ENCODE measurements at places on chromosomes 2 and 18.
A peak's percentile ranks its signal among the peaks of the same experiment; 100 is the strongest.

- no peak for DNase-seq
These were observed 223.2 kb downstream of the PMAIP1 start for GRCh38 chr18:60123031-60123430.

DNA sequence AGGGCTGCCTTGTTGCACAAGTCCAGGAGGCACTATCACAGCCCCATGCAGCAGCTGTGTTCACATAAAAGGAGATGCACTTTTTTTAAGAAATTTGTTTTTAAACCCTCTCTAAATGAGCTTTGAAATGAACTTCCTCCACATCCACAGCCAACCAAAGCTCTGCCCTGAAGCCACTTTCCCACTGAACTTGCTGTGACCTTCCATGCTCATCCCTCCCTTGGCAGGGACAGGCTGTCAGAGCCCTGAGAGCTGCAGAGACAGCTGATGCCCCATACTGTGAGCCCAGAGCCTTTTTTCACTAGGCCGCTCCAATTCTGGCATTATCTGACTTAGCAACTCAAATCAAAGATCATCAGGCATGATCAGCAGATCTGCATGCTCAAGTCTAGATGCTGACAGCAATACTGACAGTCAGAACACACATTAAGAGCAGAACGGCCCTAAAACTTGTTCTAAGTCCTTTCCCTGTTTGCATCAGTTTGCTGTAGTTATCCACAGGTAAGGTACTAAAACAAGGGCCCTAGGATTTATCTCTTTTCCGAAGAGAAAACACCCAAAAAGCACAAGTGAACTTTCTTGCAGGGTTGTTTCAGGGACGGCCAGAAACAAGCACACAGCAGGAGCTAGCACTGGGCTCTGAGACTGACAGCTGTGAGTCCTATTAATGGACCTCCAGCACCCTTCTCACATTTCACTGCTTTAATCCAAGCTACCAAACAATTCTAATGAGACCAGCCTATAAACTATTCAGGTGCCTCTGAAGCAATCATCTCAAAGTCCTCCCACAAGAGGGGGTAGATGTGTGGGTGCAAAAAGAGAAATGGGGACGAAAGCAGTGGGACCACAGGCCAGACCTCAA lies 34.9 kb downstream of the RNU4ATAC start:
- no peak for DNase-seq

- no peak for DNase-seq
These were observed 7.0 kb downstream of the AFF3 start for GRCh38 chr2:100135415-100135814.

GRCh38 chr18:58570360-58571064 lies 58.4 kb downstream of the ALPK2 start:
- DNase-seq: no peak

DNA sequence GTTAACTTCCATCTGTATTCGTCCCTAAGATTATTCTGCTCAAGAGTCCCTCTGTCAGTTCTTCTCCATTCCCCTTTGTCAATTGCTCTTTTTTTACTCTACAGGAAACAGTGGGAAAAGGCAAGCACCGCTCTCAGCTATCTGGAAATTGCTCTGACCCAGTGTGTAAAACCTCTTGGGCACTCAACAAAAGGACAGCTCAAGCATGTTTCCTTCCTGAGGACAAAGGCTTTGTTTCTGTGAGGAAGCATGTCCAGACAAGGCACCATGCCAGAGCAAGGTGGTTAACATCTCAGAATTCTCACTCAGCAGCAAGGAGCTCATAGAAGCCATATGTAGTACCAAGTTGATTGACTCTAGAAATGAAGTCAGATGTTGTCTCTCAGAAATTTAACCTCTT lies 735.6 kb downstream of the TSN start:
- DNase-seq: no peak

DNA sequence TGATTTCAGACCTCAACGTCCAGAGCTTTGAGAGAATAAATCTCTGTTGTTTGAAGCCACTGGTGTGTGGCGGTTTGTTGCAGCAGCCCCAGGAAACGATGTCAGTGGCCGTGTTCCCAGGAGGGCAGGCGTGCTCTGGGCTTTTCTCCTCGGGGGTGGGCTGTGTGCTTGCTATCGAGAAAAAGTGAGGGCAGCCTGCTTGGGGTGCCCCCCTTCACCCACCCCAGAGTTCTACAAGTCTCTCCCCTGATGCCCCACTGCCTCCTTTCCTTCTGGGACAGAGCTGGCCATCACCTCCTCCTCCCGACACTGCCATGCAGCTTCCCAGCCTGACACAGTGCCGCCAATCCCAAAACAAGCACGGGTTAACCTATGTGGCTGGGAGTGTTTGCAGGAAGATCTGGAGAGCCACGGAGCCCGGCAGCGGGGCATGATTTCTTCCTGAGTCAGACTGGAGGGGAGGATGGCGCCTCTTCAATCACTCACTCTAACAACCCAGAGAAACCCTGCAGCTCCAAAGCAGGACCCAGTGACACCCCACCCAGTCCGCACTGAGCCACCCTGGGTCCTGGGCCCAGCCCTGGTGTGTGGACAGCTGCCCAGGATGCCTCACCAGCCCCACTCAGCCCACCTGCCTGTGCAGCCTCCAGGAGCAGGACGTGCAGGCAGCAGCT lies 213.7 kb upstream of the RAB6C start:
- DNase-seq: no peak

DNA sequence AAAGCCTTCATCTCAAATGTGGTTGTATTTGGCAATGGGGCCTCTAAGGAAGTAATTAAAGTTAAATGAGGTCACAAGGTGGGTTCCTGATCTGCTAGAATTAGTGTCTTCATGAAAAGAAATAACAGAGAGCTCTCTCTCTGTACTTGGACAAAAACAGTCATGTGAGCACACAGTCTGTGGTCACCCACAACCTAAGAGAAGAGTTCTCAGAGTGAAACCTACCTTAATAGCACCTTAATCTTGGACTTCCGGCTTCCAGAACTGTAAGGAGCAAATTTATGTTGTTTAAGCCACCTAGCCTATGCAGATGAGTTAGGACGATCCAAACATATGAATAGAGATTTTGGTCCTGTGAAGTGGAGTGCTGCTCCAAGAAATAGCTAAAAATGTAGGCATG lies 758.9 kb downstream of the LRRTM4 start:
- DNase-seq: no peak

GRCh38 chr2:254241-254640 lies 9.6 kb downstream of the SH3YL1 start:
- DNase-seq: no peak

- DNase-seq: no peak
These were observed 112.2 kb upstream of the MEIS1 start for GRCh38 chr2:66322506-66323260.

DNA sequence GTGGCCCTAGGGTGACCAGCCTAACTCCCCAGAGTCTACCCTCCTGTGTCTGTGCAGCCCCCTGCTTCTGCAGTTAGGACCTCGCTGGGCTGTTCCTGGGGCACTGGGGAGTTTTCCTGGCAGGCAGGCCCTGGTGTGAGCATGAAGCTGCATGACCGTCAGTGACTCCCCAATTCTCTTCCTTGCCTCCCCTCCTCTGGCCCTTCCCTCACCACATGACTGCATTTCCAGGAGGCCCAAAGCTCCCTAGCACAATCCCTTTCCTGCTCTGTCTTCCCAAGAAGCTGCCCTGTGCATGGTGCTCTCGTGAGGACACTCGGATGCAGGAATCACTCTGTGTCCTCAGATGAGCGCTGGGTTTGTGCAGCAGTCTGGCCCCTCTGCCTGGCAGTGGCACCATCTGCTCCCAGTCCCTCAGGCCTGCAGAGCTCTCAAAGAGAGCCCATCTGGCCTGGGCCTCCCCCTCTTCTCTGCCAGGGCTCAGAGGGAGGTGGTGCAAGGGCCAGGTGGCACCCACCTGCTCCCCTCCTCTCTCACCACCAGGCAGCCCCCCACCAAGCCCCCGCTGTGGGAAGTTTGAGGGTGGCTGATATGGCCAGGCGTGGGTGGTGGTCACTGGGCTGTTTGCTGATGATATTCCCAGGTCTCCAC lies 125.6 kb upstream of the HS6ST1 start:
- DNase-seq: no peak

GRCh38 chr2:168220965-168221819 lies 26.2 kb downstream of the STK39 start:
- no peak for DNase-seq

DNA sequence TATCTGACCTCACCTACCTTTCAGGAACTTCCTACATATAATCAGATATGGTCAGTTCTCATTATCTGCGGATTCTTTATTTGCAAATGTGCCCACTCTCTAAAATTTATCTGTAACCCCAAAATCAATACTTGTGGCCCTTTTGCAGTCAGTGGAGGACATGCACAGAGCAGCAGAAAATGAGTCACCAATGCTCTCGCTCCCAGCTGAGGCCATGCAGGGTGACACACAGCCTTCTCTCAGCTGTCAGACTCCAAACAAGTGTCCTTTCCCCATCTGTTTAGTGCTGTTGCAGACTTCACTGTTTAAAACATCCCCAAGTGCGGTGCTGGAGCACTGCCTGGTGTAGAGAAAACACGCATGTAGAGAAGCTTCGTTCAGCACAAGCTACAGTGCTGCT lies 171.9 kb upstream of the SALL3 start:
- no peak for DNase-seq

GRCh38 chr18:37584952-37585695 lies 19.5 kb upstream of the CELF4 start:
- DNase-seq: peak; percentile 64

DNA sequence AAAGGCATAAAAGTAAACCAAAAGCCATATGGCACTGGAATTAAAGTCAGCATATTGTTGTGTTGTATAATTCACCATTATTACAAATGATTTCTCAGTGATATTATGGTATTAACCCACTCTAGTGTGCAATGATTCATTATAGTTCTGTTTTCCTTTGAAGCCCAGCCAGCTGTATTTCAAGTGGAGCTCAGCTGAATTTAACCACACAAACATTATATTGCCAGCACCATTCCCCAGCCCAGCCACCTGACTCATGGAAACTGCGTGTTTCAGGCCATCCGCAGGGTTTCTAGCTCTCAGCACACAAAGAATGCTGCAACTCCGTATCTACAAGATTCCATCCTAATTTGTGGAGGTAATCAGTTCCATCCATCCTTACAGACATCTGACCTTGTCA lies 166.8 kb upstream of the CHAC2 start:
- no peak for DNase-seq

DNA sequence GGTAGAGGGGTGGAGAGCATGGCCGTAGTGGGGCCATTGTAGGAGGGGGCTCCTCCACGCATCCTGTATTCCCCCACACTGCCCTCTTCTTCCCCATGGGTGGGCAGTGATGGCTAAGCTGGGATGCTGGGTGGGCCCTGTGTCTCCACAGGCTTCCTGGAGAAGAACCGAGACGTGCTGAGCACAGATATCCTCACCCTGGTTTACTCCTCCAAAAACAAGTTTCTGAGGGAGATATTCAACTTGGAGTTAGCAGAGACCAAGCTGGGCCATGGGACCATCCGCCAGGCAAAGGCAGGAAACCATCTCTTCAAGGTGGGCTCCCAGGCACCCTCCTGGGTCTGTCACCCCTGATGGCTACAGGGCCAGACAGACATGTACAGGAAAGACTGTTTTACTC lies 52.8 kb downstream of the MYO7B start:
- DNase-seq: no peak

DNA sequence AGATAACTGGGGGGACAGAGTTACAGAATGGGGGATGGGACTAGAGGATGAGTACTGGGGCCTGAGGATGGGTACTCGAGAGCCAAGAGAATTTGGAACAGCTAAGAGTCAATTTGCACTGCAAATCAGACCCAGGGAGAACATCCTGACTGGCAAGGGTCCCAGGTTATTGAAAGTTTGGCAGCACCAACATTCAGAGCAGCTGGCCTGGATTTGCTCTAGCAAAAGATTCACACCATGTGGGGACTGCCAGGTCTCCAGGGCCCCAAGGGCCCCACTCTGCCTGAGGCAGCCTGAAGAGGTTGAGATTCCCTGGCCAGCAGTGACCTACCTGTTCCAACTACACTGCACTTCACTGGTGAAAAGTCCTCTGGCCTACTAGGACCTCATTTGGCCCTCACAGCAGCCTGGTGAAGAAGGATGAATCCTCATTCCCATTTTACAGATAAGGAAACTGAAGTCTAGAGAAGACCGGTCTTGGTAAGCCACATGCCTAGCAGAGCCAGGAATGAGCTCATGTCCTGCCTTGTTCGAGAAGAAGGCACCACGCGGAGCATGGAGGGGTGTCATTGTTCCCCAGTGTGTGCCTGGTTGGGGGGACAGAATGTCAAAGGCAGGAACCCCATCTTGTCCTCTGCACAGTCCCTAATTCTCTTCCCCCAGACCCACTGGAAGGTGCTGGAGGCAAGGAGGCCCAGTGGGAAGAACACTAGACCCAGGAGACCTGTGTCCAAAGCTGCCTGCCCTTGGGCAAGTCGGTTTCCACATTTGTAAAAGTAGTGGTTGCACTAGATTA lies 258.6 kb downstream of the TNS1 start:
- no peak for DNase-seq

DNA sequence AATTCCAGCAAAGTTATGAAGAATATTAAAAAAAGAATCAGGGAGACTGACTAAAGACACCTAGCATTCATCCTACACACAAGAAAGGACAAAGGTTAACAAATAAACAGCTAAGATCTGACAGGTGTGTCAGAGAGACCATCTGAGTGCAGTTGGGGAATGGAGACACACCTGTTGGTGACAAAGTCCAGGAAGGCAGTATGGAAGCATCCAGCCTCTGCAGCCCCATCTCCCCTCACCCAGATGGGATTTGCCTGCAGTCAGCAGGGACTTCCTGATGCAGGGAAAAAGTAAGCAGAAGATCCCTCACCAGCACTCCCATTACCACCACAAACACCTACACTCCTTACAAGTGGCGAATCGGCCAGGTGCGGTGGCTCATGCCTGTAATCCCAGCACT lies 37.9 kb downstream of the USP34 start:
- no peak for DNase-seq

GRCh38 chr2:232229911-232230310 lies 148.6 kb upstream of the ALPP start:
- DNase-seq: peak; percentile 18

- DNase-seq: no peak
These were observed 11.3 kb downstream of the MITD1 start for GRCh38 chr2:99169534-99169933.

Data from GM23338 (cell line).